ENCODE measurements at places on chromosomes 5 and 9.

DNA sequence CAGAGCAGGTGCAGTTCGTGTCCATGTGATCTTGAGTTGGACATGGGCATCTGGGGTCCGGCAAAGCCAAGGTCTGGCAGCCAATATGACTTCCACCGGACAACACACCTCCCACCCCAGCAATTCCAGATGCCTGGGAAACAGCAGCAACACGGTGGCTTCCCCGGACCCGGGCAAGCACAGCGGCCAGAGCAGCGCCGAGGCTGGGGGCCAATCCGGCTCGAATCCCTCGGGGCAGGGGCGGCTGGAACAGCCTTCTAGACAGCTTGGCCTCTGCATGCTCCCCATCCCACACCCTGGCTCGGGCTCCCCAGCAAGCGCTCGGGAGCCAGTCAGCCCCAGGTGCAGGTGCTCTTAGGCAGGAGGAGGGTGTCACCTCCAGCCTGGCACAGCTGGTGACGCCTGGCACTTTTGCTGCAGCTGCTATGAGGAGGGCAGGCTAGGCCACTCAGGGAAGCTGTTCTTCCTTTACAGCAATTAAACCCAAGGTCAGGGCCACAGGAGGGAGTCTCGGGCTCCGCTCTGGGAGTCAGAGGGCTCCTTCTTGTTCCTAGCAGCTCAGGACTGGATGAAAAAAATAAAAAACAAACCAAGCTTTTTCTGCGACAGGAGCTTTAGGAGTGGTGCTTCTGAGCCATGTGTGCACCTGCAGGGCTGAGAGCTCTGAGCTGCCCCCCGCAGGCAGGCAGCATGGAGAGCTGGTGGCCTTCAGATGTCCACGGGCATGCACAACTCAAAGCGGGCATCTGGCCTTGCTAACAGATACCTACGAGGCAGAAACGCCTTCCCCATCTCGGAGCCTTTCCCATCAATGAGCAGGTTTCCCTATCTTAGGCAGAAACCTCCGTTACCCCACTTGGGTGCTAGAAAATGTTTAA lies 28.2 kb downstream of the DBH start:
- DNase-seq = no peak

- no peak for DNase-seq
Measured at GRCh38 chr9:121699571-121700164, 48.2 kb downstream of the DAB2IP start.

DNA sequence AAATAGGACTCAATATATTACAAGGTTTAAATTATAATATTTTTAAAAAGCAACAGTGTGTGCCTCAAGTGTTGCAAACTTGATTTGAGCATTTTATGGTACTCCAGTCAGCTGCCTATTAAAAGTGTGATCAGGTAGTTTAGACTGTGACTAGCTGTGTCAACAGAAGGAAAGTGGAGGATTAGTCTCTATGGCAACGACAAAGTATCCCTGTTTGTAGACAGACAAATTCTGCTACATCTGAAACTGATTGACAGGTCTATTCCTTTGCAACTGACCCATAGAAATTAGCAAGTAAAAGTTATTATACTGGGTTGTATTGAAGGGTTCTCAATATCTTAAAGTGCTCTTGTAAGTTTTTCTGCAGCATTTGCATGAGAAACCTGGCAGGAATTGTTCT lies 249.8 kb upstream of the ARRDC3 start:
- no peak for DNase-seq

DNA sequence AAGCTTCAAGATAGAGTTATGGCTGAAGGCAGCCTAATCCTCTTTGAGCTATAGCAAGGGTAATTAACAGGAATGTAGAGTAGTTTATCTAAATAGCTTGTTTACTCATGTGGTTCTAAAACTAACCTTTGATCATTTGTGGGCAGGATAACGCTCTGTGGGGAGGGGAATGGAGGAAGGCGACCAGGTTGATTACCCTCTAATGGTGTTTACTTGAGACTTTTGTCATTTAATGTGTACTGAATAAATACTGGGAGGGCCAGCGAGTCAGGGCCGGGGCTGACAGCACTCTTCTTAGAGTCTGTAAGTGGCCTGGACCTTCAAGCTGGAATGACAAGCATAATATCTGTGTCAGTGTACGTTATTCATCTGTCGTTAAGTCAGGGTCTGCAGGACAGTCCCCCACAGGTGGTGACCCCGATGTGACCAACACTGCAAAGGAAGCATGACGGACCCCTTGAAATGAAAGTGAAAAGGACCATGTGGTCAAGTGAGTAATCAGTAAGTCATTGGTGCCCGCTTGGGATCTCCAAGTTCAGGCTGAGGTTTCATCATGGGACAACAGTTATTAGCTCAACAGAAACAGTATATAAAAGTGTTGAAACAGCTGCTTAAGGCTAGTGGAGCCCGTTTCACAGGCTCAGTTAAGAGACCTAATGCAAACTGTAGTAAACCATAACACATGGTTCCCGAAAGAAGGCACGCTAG lies 162.6 kb downstream of the CPLANE1 start:
- DNase-seq = no peak

- DNase-seq = no peak
Measured at GRCh38 chr9:126152622-126153362, 173.8 kb upstream of the MVB12B start.

DNA sequence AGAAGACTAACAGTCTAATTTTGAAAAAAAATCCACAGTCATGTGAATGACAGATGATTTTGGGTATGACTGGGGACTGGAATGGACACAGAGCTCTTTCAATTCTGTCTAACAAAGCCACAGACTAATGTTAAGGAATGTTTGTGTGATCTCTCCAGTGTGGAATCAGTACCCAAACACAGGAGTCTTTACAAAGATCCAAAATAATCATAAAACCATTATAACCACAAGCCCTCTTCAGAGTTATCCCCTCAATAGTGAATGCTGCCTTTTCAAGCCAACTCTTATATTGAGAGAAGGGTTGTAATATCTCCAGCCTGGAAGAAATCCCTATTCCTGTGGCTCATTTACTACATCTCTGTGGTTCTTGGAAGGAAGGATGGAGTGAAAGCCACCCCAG lies 552.0 kb upstream of the CLINT1 start:
- no peak for DNase-seq

- no peak for DNase-seq
Measured at GRCh38 chr5:130243641-130244040, 339.4 kb downstream of the CHSY3 start.

DNA sequence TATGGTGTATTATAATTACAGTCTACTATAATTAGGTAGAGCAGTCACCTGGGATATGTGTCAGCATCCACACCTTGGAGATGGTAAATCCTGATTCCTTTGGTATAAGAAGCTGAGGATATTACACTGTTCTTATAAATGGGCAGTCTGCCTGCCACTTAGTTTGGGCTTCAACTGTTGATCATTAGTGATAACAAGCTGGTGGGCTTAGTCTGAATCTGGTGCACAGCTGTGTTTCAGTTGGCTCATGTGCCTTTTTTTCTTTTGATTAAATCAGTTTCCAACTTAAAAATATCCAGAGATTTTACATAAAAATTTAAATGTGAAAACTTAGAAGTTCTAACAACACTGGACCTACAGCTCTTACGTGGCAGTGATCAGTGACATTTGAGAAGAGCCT lies 21.2 kb downstream of the LVRN start:
- no peak for DNase-seq

DNA sequence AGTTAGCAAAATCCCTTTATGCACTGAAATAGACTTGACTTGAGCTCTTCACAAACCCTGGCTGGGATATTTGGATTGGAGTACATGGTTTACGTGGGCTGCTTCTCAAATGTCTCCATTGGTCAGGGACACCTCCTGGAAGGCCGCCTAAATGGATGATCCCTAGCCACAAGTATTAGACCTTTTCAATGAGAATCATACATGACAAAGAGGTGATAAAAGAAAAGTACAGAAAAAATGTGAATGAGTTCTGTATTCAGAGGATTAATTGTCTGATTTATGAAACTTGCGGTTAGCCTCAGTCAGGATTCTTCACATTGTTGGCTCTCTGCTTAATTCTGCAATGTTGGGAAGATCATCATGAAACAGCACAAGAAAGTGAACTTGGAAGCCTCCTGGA lies 752.8 kb upstream of the ADAMTS16 start:
- no peak for DNase-seq

DNA sequence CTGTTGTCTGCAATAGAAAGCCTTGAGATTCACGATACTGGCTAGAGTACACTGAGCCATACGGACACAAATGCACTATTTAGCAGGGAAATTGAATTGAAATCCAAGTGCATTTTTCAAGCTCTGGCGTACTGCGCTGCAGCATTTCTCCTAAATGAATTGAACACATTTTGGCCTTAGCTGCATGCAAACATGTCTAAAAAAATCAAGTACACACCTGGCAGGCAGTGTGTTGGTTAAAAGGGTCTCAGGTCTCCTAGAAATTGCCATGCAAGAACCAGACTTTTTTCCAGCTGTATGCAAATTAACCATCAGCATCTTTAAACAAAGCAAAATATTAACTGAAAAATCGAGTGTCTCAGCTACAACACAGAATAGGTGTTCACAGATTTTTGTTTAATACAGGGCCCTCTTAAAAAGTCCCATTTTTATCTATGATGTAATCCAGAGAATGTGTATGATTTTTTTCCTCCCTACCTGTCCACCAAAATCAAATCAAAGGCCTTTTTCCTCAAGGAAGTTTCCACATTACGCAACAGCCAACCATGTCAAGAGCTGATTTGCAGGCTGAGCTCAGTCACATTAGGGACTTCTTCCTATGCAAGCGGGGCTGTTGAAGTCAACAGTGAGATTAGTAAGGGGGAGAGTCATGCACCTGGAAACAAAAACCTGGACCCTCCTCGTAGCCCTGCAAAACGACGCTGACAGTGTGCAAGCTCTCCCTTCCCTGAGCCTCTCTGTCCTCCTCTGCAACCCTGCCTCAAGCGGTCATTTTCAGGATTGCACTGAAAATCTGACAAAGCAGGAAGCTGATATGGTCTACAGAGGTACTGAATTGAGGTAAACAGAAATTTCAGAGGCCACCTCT lies 14.1 kb upstream of the SFXN1 start:
- DNase-seq = peak; percentile 68

GRCh38 chr9:133127340-133127981 lies 6.4 kb upstream of the RALGDS start:
- DNase-seq = peak; percentile 49

DNA sequence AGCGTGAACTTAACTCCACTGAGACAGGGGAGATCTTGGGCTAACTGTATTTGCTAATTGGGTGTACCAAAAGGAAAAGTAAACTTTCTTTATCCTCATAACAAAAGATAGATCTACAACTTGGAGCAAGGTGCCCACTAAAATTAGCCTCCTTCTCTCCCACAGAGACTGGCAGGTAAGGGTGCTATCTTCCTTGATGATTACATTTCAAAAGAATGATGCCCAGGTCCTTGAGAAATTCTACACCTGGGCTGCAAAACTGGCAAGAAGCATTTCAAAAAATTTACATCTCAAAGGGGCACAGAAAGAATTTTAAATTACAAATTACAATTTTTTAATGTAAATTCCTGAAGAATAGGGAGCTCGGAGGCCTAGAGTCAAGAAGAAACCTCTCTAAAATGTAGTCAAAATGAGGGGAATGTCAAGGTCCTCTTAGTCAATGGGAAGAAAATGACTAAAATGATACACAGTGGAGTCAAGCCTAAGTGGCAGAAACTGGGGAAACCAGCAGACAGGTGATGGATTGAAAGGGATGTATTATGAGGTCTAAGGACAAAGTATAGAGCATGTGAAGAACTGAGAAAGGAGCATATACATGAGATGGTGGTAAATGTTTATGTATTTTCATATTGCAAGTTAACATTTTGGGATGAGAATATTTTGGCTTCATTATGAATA lies 348.3 kb upstream of the TUSC1 start:
- no peak for DNase-seq

GRCh38 chr9:2180704-2181103 lies 165.6 kb downstream of the SMARCA2 start:
- DNase-seq = no peak

DNA sequence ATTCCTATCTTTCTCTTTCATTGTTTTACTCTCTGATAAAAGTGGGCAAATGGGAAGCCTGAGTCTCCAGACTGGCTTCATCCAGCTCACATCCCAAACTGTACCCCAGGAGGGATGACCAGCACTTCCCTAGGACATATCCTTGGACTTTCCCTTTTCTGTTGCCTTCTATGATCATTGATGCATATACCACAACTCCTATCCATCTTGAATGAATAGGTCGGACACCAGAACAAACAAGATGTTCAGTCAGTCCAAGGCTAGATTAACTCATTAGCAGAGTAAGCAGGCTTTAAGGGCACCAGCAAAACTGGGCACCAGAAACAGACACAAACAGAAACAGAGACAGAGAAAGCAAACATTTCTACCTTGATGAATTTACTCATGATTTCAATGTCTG lies 159.1 kb upstream of the RGMB start:
- DNase-seq = no peak
